Glomerular endothelial cell (primary cell): ENCODE measurements at places on chromosomes 5 and 9. TPM values are rescaled to one million over a fixed set of nuclear protein-coding genes. Genes with fewer than 3 reads are reported as not detected.

NELFB gene
- total RNA-seq = 48.5 and 63.0 TPM in 2 replicates

GRCh38 chr5:120464627-120465435, 731 bp downstream of the PRR16 start:
- no peak for DNase-seq

- DNase-seq = no peak
Observed at GRCh38 chr5:101278917-101279316, 375.8 kb upstream of the ST8SIA4 start.

NSA2 gene
- 57.9 and 127 TPM in 2 replicates for total RNA-seq

STK10 gene
- total RNA-seq = 61.3 and 79.8 TPM in 2 replicates

DNA sequence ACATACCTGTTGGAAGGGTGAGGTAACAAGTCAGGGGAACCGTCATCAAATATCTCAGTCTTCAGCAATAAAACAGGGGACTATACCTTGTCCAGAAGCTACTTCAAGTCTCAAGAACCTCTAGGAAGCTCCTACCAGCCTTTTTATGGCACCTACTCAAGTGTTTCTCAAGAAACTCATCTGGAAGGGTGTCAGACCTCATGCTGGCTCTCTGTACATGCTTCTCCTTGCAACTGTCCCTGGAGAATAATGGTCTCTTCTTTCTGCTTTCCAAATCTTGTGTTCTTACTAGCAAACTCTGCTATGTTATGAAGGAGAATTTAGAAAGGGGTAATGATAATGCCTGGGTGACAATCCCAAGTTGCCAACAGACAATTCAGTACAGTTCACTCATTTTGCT, 8.3 kb upstream of the PTAR1 start:
- no peak for DNase-seq

GRCh38 chr5:126497506-126497905, 74.3 kb downstream of the GRAMD2B start:
- no peak for DNase-seq

GRCh38 chr5:36444582-36445418, 143.1 kb upstream of the RANBP3L start:
- DNase-seq = no peak
